ENCODE measurements at places on chromosomes 13 and 19.

DNA sequence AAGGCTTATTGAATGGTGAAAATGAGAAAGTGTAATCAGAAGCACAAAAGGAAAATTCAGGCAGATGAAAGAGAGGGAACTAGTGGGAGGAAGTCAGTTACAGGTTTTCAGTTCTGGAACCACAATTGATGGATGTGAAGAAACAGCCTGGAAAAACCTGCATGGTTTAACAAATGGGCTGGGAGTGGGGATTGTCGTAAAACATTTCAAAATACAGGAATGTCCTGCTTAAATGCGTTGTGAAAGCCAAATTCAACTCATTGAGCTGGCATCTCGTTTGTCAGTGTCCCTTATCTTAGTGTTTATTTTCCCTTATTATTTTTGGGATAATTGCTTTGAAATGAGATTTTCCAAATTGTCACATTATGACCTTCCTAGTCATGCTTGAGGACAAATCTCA lies 106.5 kb upstream of the RFC3 start:
- no peak for DNase-seq

GRCh38 chr19:44620667-44621066 lies 7.3 kb downstream of the IGSF23 start:
- DNase-seq: no peak

DNA sequence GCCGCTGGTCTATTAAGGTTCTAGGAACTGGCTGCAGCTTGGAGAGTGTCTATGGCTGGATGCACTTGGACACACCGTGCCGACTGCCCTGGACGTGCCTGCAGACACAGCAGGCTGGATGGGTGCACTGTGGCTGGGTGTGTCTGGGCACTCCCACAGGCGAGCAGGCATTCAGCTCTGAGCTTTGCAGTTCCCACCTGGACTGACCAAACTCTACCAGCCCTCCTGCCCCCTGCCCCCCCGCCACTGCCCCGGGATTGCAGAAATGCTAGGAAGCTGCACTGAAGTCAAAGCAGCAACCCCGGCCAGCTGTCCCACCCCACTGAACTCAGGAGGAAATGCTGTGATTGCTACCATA lies 7.0 kb upstream of the LRP3 start:
- no peak for DNase-seq

- no peak for DNase-seq
These were observed 428.2 kb upstream of the KLF12 start for GRCh38 chr13:74562381-74562780.

DNA sequence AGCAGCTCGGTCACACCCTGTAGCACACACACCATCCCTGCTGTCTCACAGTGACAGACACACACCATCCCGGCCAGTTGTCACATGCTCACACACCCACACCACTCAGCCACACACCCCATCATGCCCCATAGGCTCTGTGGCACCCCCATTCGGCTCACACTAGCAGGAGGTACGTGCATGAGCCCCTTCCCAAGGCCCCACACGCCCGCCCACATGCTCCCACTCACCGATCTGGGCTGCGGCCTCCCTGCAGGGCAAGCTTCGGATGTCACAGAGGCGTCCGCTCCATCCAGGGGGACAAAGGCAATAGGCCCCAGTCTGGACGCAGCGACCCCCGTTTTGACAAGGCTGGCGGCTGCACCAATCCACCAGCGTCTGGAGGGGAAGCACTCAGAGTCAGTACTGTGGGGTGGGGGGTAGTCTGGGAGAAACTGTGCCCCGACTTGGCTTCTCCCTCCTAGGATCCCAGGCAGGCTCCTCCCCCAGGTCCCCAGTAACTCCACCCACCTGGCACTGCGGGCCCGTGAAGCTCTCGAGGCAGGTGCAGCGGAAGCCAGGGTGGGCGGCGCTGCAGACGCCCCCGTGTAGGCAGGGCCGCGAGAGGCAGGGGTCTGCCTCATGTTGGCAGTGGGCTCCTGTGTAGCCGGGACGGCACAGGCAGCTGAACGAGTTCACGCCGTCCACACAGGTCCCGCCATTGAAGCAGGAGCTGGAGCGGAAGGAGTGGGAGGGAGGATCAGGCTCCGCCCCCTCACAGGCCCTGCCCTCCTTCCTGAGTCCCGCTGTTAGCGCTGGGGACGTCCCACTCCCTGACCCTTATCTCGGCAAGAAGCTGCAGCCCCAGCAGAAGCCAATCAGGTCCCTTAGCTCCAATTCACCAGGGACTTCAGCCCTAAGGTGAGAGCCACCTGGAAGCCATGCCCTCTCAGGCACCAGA lies 20.1 kb downstream of the NOTCH3 start:
- DNase-seq: no peak

DNA sequence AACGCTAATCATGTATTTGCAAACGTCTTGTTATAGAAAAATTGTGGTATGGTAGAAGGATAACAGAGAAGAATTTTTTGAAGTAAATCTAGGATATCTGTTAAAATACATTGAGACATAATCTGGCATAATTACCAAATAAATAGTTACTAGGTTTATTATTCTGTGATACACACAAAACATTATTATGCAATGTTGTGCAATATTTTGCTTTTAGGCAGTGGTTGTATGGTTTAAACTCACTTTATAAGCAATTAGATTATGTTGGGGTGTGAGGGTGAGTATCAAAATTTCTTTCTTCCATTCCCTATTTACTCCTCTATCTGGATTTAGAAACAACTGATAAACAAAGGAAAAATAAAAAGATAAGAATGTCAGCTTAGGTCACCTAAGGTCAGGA lies 385.6 kb downstream of the SLITRK6 start:
- peak; percentile 18 for DNase-seq

DNA sequence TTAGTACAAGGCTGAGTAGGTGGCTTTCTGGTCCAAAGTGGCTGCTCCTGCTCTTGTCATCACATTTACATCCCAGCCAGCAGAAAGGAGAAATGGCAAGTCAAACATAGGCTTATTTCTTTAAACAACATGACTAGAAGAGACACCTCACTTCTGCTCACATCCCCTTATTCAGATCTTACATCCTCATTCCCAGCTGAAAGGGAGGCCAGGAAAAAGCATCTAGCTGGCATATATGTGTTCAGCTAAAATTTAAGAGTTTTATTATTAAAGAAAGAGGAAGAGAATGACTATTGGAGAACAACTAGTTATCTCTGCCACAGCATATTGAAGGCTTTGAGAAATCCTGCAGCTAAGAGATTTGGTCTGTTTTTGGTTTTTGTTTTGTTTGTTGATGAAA lies 34.1 kb downstream of the RGCC start:
- no peak for DNase-seq

GRCh38 chr19:36058481-36059179 lies 3.9 kb downstream of the WDR62 start:
- no peak for DNase-seq

GRCh38 chr13:95535243-95535642 lies 17.3 kb upstream of the CLDN10 start:
- peak; percentile 31 for DNase-seq

DNA sequence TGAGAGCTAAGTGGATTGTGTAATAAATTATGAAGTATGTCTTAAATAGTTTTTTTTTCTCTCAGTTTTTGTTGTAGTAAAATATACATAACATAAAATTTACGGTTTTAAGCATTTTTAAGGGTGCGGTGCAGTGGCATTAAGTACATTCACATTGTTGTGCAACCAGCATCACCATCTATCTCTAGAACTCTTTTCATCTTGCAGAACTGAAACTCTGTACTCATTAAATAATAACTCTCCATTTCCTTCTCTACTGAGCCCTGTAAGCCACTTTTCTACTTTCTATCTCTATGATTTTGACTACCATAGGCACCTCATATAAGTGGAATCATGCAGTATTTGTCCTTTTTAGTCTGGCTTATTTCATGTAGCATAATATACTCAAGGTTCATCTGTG lies 87.1 kb downstream of the GJA3 start:
- no peak for DNase-seq

GRCh38 chr19:33510462-33511194 lies 11.0 kb downstream of the PEPD start:
- DNase-seq: no peak

- DNase-seq: no peak
These were observed 40.2 kb downstream of the SUGP2 start for GRCh38 chr19:18993115-18993514.

GRCh38 chr13:23921451-23921888 lies 24.2 kb upstream of the C1QTNF9B start:
- peak; percentile 84 for DNase-seq
